ENCODE measurements at places on chromosomes 5 and 9.

DNA sequence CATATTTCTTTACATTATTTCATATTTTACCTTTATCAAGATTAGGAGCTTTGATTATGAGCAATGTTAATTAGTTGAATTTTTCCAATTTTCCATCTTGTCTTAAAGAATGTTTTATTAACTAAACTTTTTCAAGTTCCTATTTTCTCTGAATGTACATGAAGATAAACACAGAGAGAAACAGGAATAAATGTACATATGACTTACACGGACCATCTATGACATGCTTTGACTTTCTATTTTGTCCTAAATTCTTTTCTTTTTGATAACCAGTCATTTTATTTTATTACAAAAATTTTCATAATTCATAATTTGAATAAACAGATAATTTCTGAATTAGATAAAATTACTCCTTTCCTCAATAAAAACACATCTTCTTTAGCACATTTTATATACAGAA is 1038.8 kb upstream of the ARRDC3 start:
- no peak for DNase-seq

DNA sequence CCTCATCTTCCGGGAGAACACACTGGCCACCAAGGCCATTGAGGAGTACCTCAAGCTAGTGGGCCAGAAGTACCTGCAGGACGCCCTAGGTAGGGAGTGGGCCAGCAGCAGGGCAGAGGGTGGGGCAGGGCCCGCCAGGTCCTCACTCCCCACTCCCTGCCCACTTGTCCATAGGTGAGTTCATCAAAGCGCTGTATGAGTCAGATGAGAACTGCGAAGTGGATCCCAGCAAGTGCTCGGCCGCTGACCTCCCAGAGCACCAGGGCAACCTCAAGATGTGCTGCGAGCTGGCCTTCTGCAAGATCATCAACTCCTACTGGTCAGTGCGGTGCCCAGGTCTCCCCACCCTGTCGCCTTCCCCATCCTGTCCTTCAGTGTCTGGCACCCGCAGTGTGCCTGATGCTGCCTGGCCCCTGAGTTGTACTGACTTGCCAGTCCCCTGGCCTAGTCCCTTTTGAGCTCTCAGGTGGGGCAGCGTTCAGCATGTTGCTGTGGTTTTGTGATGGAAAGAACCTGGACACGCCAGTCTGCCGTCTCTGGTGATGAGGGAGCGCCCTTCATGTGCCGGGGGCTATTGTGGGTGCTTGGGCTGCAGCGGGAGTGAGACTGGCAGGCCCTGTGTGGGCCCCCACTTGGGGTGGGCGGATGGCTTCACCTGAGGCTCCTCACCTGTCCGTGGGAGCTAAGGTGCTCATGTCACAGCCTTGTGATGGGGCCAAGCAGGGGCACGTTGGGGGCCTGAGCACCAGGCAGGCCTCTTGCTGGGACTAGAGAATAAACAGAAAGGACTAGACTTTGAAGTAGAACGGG is 112.3 kb downstream of the DAB2IP start:
- no peak for DNase-seq

- no peak for DNase-seq
Measured at GRCh38 chr5:154934881-154935280, 3.1 kb downstream of the GEMIN5 start.

DNA sequence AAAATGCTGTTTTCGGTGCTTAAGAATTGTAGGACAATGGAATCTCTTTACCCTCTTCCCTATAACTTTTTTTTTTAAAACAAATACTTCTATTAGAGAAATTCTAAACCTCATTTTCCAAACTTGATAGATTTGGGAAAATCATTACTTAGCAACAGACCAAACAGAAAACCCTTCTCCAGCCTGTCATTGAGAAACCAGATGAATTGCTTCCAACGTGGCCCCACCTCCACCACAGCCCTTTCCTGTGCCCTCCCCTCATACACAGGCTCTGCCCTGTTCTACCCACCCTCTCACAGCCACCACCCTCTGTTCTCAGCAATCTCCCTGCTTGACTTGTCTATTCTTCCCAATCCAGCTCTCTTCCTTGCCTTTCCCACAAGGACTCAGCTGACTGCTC is 221.2 kb downstream of the DMRT2 start:
- no peak for DNase-seq

- DNase-seq: no peak
Measured at GRCh38 chr9:33158843-33159776, 8.0 kb downstream of the B4GALT1 start.

DNA sequence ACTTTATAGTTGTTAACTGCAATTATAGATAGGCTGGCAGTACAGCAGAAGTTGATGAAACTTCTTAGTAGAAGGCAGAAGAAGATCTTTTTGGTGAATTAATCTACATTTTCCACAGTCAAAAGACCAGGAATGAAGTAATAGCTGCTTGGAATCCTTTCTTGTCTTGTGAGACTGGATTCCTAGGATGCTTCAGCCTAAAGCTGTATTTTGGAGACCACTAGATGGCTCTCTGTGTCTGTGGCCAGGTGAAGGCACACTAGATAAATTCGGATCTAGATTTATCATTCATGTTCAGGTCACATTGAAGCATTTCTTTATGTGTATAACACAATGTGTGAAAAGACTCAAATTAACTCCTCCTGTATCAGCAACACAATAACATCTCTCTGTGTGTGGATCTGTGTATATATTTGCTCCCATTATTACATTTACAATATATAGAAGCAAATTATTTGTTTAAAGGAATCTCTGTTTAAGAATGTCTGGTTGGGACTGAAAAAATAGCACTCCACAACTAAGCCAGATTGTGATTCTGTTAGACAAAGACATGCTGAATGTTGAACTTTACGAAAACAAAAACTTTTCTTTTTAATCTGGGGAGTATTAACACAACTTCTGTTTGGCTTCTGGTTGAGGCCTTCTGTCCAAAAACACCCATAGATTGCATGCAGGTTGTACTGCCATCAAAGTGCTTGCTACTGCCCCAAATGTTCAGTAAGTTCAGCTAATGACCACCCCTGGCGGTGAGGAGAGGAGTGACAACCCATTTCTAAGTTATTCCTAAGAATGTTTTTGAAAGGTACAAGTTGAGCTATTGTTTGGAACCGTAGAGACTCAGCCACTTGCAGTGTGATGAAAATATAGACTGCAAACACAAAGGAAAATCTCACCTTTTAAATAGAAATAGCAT is 10.6 kb downstream of the GRIN3A start:
- DNase-seq: peak; percentile 54

GRCh38 chr9:136014147-136014923 is 53.2 kb upstream of the UBAC1 start:
- DNase-seq: no peak

- DNase-seq: peak; percentile 72
Measured at GRCh38 chr5:177455036-177455660, 8.5 kb downstream of the PRR7 start.

DNA sequence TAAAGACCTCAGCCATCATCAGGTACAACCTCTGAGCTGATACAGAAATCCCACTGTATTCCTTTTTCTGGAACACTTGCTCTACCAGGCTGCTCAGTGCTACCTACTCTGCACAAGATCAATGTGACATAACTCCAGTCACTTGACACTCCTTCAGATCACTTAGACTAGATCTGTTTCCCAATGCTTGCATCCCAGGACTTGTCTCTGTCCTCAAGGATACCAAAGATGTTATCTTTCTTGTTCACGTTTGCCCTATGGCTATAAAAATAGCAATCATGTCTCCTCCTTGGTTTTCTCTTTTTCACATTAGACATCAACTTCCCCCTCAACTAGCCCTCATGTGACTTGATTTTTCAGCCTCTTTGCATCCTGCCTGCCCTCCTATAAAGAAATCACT is 188.1 kb upstream of the PTGER4 start:
- no peak for DNase-seq

- DNase-seq: no peak
Measured at GRCh38 chr9:36796671-36797419, 224.2 kb downstream of the MELK start.

GRCh38 chr5:673831-674629 is 19.1 kb downstream of the TPPP start:
- DNase-seq: no peak

- no peak for DNase-seq
Measured at GRCh38 chr5:30405821-30406220, 787.7 kb upstream of the CDH6 start.

- peak; percentile 48 for DNase-seq
Measured at GRCh38 chr9:114098021-114098935, 814 bp downstream of the KIF12 start.

- DNase-seq: no peak
Measured at GRCh38 chr9:98575379-98576346, 133.1 kb downstream of the GABBR2 start.

GRCh38 chr9:5493679-5494511 is 16.4 kb upstream of the PDCD1LG2 start:
- DNase-seq: no peak

DNA sequence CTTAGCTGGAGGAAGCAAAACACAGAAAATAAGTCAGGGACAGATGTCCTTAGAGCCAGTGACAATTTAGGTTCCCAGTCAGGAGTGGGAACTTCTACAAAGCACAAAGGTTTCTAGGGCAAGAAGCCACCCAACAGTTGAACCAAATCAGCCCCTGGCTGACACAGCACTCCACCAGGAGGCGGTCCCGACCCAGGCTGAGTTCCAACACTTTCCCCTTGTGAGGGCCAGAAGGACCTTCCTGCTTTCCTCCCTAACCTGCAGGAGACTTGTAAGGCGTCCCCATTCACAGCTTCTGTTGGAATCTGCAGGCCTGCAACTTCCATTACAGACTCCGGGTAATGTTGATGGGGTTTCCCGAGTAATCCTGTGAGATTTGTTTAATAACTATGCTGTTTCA is 416.4 kb upstream of the IRX1 start:
- DNase-seq: no peak

- DNase-seq: no peak
Measured at GRCh38 chr5:98401656-98402055, 371.8 kb upstream of the RGMB start.

GRCh38 chr5:107673368-107674136 is 2.8 kb upstream of the EFNA5 start:
- peak; percentile 63 for DNase-seq

GRCh38 chr9:117293206-117294114 is 121.4 kb downstream of the ASTN2 start:
- no peak for DNase-seq

DNA sequence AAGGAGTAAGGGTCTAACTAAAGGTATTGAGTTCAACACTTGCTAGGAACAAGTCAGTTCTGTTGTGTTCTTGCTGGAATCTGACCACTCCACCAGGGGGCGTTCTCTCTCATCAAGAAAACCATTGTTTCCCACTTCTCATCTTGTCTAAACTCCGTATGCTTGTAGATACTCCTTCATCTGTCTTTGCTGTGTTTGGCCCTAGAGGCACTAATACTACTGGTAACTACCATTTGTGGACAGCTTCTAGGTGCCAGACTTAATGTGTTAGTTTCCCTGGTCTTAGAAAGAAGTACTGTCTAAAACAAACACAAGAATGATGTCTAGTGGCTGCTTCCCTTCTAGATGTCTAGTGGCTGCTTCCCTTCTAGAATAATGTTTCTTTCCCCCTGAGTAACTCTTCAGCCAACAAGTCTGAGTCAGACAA is 18.7 kb upstream of the PTPDC1 start:
- DNase-seq: peak; percentile 42

GRCh38 chr9:135774794-135775525 is 73.0 kb downstream of the KCNT1 start:
- no peak for DNase-seq

GRCh38 chr9:31587146-31587545 is 797.3 kb upstream of the ACO1 start:
- DNase-seq: no peak

GRCh38 chr5:82336226-82336958 is 58.2 kb upstream of the RPS23 start:
- no peak for DNase-seq

GRCh38 chr5:37971483-37972024 is 131.7 kb upstream of the GDNF start:
- DNase-seq: no peak

DNA sequence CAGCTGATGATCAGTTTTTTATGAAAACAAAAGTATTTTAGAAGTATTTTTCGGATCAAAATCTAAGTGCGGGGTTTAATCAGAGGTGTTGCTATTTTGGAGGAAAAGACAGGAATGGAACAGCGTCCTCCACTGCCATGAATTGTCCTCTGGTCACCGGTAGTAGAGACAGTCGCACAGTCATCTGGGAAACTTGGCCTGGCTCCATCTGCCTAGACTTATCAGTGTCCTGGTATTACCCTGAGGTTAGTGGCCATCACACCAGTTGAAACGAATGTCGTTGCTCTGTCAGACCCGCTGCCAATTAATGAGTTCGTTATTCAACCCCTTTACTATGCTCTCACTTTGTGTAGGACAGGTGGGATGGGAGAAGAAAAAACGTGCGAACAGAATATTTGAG is 8.2 kb downstream of the TLX3 start:
- DNase-seq: no peak

DNA sequence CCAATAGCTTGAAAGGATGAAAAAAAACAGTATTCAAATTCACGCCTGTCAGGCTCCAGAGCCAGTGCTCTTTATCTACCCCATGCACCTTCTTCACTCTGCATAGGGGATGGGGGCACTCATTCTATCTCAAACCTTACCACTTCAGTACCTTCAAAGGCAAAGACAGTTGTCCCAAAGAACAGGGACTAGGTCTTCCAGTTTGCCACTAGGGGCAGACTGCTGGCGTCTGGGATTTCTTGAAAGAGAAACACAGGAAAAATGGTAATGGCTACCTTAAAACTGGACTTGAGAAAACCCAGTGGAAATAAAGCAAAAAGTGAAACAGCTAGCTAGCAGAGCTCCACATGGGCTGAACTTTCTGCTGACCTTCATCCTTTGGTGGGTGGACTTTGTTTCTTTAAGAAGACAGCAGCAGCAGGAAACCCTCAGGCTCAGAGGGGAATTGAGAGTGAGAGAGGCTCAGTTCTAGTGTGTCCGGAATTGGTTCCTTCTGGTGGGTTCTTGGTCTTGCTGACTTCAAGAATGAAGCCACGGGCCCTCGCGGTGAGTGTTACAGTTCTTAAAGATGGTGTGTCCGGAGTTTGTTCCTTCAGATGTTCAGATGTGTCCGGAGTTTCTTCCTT is 41.0 kb upstream of the SLC36A1 start:
- DNase-seq: peak; percentile 16

DNA sequence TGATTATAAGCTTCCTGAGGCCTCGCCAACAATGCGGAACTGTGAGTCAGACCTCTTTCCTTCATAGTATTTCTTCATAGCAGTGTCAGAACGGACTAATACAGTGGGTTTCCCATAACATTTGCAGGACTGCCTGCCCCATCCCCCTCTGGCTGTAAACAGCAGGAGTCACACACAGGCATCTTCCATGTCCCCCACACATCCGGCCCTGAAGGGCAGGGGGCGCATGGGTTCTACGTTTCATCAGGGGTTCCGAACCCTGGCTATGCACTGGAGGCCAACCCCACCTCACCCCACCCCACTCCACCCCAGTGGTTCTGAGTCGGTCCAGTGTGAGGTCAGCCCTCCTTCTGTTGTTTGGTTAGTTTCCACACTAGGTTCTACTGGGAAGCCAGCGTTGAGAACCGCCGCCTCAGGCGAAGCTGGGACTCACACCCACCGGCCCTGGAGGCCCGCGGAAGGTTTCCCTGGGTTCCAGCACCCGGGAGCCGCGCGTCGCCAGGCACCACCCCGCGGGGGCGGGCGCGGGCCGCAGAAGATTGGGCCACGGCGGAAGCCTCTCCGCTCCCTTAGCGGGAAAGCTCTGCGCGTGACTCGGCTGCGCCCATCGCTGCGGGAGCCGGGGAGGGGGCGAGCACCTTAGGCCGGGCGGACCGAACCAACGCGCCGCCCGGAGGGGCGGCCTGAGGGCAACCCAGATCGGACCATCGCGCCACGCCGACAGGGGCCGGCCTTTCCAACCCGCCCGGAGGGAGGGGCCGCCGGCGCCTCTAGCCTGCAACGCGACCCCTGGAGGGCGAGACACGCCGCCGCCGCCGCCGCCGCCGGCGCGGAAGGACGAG is at the start of gene RUSC2:
RUSC2 (plus strand) TSS at position 799 of the 842 bp plus-strand sequence. CDS start 56,411 bp downstream, outside the sequence.
- peak; percentile 89 for DNase-seq

- DNase-seq: no peak
Measured at GRCh38 chr9:78507037-78507436, 210.1 kb downstream of the PSAT1 start.

All from NCI-H1930 (cell line).